ENCODE measurements at places on chromosomes 2 and 18.

- DNase-seq, result no peak
These were observed 425 bp downstream of the ASB3 start for GRCh38 chr2:53786352-53786704.

- DNase-seq, result no peak
These were observed 52.5 kb upstream of the CAVIN2 start for GRCh38 chr2:191899410-191899809.

GRCh38 chr18:70622622-70623419 lies 334.0 kb downstream of the SOCS6 start:
- peak; percentile 47 for DNase-seq

DNA sequence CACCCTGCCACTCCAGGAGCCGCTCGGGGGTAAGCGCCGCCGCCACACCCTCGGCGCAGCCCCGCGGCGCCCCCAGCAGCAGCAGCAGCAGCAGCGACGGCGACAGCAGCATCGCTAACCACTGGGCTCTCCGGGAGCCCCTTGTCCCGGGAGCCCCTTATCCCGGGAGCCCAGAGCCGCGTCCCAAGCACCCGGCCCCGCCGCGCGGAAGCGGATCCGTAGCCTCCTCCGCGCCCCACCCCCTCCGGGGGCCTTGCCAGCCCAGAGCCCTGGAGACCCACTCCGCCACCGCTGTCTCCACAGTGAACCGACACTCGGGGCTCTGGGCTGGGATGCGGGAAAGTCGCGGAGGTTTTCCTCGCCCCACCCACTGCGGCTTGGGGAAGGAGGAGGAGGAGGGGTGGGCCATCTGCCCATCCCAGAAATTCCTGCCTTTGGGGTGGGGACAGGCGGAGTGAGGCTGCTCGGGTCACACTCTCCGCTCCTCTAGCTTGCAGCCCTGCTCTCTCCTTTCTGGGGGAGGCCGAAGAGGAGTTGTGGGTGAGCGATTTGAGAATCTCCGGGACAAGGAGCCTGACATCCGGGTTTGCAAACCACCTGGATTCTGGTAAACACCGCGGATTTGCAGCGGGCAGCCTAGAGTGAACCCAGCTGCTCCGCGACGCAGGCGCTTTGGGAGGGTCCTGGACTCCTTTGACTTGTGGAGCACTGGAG lies at the start of gene PLA2R1:
Gene PLA2R1 (minus strand): TSS at position 324 of the 714 bp plus-strand sequence. CDS start 212 bp downstream, at position 112.
- DNase-seq, result no peak

- DNase-seq, result no peak
These were observed 32.6 kb downstream of the CREG2 start for GRCh38 chr2:101354420-101355311.

GRCh38 chr2:80054346-80054675 lies 250.2 kb downstream of the LRRTM1 start:
- DNase-seq, result no peak

DNA sequence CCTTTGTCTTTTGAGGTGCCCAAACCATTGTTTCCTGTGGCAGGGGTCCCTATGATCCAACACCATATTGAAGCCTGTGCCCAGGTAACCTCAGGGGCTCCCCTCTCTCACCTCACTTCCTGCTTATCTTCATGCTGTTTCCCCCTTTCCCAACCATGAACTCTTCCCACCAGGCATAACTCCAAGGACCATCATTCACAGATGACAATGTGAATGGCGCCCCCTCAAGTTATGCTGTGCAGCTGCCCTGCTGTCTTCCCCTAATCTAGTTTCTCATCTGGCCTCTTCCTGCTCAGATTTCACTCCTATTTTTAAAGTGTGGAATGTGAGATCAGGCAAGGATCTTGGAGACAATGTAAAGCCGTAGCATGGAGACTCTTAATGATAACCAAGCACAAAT lies 1.4 kb downstream of the GMPPA start:
- DNase-seq, result no peak

- DNase-seq, result no peak
These were observed 26.4 kb downstream of the SKA1 start for GRCh38 chr18:50401295-50401694.

- no peak for DNase-seq
These were observed 33.8 kb downstream of the RBKS start for GRCh38 chr2:27856386-27856785.

- peak; percentile 31 for DNase-seq
These were observed 102.2 kb upstream of the RAB6C start for GRCh38 chr2:129877289-129877741.

DNA sequence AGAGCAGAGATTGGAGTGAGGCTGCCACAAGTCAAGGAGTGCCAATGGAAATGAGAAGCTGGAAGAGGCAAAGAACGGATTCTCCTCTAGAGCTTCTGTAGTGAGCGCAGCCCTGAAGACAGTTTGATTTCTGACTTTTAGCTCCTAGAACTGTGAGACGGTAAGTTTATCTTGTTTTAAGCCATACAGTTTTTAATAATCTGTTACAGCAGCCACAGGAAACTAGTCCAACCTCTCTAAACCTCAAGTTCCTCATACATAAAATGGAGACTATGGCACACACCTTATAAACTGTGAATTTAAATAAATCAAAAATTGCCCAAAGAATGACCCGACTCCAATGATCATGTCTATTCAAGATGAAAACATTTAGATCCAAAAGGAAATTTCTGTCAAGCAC lies 596.5 kb downstream of the BCL11A start:
- DNase-seq, result no peak

GRCh38 chr18:58526425-58527284 lies 102.2 kb downstream of the ALPK2 start:
- no peak for DNase-seq

GRCh38 chr2:15827001-15827400 lies 113.3 kb upstream of the MYCN start:
- no peak for DNase-seq

- no peak for DNase-seq
These were observed 1.3 kb downstream of the NEUROD1 start for GRCh38 chr2:181678861-181679543.

DNA sequence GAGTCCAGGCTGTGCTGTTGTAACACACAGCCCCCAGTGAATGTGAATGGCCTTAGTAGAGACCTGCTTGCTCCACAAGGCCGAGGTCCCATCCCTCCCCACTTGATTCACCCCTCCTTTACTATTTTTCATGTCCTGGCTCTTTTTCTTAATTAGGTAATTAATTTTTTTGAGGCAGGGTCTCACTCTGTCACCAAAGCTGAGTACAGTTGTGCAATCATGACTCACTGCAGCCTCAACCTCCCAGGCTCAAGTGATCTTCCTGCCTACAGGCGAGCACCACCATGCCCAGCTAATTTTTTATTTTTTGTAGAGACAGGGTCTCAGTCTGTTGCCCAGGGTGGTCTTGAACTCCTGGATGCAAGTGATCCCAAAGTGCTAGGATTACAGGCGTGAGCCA lies 19.3 kb downstream of the FBLN7 start:
- no peak for DNase-seq

- no peak for DNase-seq
These were observed 5.0 kb downstream of the ACKR3 start for GRCh38 chr2:236574424-236575145.

- no peak for DNase-seq
These were observed 16.8 kb upstream of the BOK start for GRCh38 chr2:241541564-241542277.

DNA sequence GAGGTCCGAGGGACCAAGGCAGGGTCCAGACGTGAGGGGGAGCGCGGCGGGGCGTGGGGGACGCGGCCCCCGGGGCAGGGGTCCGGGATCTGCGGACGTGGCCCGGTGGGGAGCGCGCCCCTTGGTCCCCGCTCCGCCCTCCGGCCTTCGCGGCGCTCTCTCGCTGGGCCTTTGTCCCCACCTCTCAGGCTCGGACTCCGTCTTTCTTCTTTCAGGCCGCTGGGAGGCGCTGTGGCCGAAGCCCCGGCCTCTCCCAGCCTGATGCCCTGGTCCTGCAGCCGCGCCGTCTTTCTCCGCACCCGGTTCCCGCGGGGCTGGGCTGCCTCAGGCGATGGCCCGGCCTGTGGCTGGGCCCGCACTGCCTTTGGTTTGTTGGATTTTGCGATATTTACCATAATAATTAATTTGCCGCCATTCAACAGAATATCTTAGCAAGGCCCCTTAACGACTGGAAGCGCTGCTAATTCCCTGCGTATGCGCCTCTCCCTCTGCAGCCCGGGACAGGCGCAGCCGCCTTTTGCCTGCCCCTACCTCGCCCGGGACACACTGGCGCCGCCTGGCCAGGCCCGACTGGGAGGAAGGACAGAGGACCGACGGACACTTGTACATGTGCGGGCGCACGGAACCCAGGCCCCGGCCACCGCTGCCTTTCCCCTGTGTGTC lies 10.8 kb downstream of the SIX3 start:
- no peak for DNase-seq

DNA sequence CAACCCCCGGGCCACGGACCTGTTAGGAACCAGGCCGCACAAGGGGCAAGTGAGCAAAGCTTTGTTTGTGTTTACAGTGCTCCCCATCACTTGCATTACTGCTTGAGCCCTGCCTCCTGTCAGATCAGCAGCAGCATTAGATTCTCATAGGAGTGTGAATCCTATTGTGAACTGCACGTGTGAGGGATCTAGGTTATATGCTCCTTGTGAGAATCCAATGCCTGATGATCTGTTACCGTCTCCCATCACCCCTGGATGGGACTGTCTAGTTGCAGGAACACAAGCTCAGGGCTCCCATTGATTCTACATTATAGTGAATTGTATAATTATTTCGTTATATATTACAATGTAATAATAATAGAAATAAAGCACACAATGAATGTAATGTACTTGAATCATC lies 125.6 kb downstream of the FMNL2 start:
- DNase-seq, result no peak

DNA sequence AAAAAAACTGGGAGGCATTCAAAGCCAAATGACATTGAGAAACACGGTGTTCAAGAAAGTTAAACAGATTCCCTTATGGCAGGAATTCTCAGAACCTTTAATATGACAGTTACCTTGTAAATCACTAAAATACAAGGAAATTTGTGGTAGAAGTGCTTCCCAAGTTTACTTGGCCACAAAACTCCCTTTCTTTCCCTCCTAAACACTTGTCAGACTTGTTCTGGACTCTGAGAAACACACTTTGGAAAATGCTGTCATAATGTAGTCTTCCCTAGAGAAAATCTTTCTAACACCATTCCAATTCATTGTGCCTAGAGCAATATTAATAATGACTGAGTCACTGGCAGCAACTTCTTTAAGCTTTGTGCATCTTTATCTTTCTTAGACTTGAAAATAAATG lies 140.4 kb downstream of the ANKRD44 start:
- no peak for DNase-seq

GRCh38 chr2:38925982-38926381 lies 36.3 kb downstream of the ARHGEF33 start:
- DNase-seq, result no peak

- no peak for DNase-seq
These were observed 199.7 kb downstream of the PID1 start for GRCh38 chr2:229071292-229071976.

- no peak for DNase-seq
These were observed 92.4 kb upstream of the ZFP36L2 start for GRCh38 chr2:43318791-43319190.

DNA sequence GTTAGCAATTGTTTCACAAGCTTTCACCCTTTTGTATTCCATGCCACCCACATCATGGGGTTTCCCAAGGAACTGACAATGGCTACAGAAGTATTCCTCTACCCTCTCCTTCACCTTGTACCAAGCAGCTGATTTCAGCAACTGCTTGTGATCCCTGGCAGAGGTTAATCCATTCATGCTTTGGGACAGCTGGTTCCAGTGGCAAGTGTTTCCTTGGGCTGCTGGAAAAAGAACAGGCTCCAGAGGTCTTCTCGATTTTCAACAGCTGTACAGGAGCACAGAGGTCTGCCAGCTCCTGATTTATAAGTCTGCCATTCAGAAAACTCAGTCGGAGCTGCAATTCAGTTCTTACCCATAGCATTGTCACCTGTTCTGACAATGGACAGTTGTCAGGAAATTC lies 239.2 kb upstream of the CWC22 start:
- DNase-seq, result no peak

GRCh38 chr2:101395545-101396315 lies 8.4 kb upstream of the CREG2 start:
- DNase-seq, result no peak

GRCh38 chr18:71249791-71250190 lies 960.9 kb downstream of the SOCS6 start:
- no peak for DNase-seq

GRCh38 chr2:16816016-16816415 lies 150.4 kb upstream of the CYRIA start:
- no peak for DNase-seq

DNA sequence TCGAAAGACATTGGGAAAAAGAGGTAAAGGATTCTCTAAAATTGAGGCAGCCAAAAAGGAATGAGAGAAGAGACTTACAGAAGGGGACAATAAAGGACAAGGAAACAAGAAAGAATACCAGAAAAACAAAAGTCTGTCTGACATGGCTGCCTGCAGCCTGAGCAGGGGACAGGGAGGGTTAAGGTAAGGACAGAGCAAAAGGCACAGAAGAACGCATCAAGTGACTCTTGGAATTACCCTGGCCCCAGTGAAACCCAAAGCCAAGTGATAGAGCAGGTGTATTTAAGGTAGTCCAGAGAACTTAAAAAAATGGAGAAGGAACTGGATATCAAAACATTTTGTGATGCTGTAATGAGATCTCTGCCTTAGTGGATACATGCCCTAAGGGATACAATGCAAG lies 47.1 kb upstream of the XIRP2 start:
- no peak for DNase-seq

DNA sequence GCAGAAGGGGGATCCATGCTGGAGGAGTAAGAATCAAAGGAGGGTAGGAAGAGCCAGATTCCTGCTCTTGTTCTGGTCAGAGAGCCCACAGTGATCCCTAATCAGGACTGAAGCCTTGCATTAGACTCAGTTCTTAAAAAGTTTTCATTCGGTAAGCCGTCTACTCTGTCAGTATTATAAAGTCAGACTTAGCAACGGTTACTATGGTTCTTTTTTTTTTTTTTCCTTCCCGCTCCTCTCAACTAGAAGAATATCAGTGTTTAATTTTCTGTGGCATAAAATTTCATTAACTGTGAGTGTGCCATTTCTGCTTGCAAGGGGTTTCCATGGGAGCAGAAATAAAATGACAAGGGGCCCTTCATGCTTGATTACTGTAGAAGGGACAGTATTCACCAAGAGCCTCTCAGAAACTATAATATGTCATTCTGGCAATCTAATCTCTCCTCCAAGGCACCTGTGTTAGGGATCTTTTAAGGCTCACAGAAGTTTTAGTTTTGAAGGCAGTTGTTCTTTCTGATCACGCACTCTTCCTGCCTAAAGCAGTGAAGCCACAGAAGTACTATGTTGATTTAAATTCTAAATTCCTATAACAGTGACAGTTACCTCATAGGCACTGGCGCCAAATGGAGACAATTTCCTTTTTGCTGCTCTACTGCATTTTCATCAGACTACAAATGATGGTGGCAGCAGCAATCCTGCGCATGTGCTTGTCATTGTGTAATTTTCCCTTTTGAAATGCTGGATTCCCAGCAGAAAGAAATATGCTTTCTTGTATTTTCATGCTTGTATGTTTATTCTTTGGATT lies 57.0 kb downstream of the OSBPL6 start:
- DNase-seq, result no peak

Measured in cerebellar nuclear complex (tissue), 1 donor.